Adipocyte (in vitro differentiated cells): ENCODE measurements at places on chromosomes 2 and 18.

GRCh38 chr2:129118296-129118695 is 799.6 kb upstream of the HS6ST1 start:
- no peak for DNase-seq

DNA sequence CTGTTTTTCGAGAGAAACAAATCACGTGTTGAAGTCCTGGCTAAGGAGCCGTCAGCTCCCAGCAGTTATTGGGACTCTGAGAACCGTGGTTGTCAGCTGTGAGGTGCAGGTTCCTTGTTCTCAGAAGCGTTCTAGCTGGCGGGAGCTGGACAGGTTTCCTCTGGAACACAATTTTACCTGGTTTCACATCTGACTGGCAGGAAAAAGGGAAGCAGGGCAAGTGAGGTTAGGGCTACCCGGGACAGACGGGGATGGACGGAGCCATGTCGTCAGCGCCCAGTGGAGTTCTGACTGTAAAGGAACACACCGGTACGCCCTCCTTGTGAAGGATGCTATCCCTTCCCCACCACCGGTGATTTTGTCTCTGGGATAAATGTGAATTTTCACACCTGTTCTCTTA is 26.1 kb downstream of the ITGB1BP1 start:
- no peak for DNase-seq

DNA sequence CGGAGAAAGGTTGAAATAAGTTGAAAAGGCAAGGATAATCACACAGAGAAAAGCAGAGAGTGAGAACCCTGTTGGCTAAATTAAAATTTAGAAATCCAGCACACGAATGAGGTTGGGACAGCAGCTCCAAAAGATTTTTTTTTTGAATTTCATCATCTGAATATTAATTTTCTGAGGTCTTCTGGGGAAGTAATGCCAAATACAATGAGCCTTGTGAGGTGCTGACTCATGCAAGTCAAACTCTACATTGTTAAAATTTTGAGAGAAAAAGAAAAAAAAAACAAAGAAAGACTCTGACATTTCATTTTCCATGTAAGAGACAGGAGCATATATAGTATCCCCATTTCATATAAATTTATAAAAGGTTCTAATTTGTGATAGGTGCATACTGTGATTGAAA is 614.2 kb upstream of the CDH2 start:
- DNase-seq = peak; percentile 39

- DNase-seq = no peak
Observed at GRCh38 chr2:104406261-104406726, 447.6 kb upstream of the POU3F3 start.

- DNase-seq = peak; percentile 94
Observed at GRCh38 chr18:59823596-59824195, 76.1 kb upstream of the PMAIP1 start.

- no peak for DNase-seq
Observed at GRCh38 chr18:24983566-24984139, 368.3 kb downstream of the ZNF521 start.
